ENCODE measurements at places on chromosomes 6 and 20.

DNA sequence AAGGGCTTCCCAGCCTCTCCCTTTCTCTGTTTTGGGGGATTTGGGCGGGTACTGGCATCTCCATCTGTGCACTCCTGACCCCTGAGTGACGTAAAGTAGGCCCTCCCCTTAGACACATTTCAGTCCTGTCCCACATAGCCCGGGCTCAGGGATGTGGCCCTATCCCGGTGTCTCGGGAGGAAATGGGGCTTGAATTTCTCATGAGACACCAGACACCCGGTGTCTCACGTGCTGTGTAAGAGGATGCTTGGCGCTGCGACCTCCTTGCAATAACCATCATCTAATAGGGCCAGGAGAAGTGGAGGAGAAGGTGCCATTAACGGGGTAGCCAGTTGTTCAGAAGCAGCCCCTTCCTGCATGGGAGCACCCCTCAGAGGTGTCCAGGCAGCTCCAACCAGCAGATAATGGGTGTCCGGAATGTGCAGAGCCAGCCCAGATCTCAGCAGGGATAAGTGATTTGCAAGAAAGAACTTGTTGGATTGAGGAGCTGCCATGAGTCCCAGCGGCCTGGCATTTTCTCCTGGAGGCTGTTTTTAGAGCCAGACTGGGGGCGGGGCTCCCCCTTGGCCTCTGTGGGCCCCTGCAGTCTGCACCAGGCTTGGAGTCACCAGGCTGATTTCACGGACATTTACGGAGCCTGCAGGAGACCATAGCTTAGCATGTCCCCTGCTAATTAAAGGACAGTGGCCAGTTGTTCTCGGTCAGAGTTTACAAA lies 372.0 kb downstream of the PREX1 start:
- DNase-seq: no peak

GRCh38 chr6:84763003-84763885 lies 1.2 kb downstream of the TBX18 start:
- DNase-seq: no peak

- DNase-seq: no peak
Measured at GRCh38 chr20:34493646-34494045, 22.6 kb upstream of the DYNLRB1 start.

DNA sequence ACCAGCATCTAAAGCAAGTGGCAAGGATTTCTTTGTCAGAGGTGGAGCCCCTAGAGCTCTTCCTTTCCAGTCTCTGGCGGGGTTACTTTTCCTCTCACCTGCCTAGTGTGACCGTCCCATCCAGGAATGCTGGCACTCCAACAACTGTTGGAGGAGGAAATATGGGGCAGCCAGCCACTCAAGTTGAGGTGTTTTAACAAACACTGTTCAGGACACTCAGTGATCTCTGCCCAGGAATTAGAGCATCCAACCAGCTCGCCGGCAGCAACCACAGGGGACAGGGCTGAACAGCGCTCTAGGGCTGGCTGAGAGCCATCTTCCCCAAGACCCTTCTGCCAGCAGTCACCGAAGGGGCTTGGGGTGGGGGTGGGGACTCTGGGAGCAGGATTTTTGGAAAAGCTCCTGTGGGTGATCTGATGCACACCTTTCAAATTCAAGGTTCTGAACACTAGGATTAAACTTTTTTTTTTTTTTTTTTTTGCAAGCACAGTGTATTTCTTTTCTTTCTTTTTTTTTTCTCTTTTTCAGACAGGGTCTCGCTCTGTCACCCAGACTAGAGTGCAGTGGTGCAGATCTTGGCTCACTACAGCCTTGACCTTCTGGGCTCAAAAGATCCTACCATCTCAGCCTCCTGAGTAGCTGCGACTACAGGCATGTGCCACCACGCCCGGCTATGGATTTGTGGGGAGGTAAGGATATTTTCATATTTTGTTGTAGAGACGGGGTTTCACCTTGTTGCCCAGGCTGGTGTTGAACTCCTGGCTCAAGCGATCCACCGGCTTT lies 28.4 kb upstream of the KCNK16 start:
- no peak for DNase-seq

- no peak for DNase-seq
Measured at GRCh38 chr20:47031004-47031403, 136.4 kb downstream of the EYA2 start.

Measured in iPS DF 19.7 (cell line).